T-helper 1 cell treated with Interleukin-12 subunit alpha and Interleukin-12 subunit beta and Interleukin-4 antibody, amounts not matched to agents 30 ng/mL and 1 ng/mL, for 36 hours (primary cell): ENCODE measurements at places on chromosomes 1 and 21. TPM values are rescaled to one million over a fixed set of nuclear protein-coding genes. Genes with fewer than 3 reads are reported as not detected.

The CYP4A22 gene
- not detected in 2 replicates for total RNA-seq

The KCNQ4 gene
- total RNA-seq: 0.88 and 1.0 TPM in 2 replicates

The KCND3 gene
- total RNA-seq: not detected in 2 replicates

The CELA3A gene
- total RNA-seq: not detected in 2 replicates

The GABPB2 gene
- total RNA-seq: 27.5 and 28.6 TPM in 2 replicates

The C1orf115 gene
- total RNA-seq: 0.32 and 0.37 TPM in 2 replicates
